ENCODE measurements at places on chromosomes 2 and 18.

DNA sequence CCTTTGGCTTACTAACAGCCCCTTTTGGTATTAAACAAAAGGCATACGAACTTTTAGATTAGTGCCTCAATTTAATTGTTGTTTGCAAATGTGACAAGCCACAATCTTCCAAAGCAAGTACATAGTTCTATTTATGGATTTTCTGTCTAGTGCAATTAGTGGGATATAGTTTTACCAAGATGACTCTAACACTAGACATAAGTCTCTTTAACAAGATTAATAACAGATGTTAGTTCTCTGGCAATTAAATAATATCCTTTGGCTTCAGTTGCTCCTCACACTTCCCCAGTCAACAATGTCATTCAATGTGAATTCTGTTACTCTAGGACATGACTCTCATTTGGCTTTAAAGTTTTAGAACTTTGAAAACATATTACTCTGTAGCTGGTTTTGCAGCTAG lies 16.7 kb upstream of the MC4R start:
- no peak for DNase-seq

- no peak for DNase-seq
These were observed 676 bp downstream of the HOXD11 start for GRCh38 chr2:176107731-176108181.

DNA sequence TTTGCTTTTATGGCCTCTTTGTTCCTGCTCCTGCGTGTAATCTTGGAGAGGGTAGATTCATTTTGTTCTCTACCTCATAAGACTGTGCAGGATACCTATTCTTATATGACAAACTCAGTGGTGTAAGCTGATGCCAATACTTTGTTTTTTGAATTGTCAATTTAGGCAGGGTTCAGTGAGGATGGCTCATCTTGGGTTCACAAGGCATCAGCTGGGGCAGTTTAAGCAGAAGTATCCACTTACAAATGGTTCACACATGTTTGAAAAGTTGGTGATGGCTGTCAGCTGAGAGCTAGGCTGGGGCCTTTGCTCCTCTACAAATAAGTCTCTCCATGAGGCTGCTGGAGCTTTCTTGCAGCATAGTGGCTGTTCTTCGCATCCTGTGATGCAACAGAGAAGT lies 920.6 kb upstream of the PIK3C3 start:
- DNase-seq, result no peak

- no peak for DNase-seq
These were observed 411.9 kb upstream of the TNP1 start for GRCh38 chr2:217271813-217272212.

GRCh38 chr2:235533198-235533597 lies 39.4 kb downstream of the AGAP1 start:
- DNase-seq, result no peak
